Stromal cell of bone marrow (primary cell): ENCODE measurements at places on chromosomes 2 and 18.

GRCh38 chr2:49770919-49771318, 616.6 kb upstream of the FSHR start:
- DNase-seq = peak; percentile 3

DNA sequence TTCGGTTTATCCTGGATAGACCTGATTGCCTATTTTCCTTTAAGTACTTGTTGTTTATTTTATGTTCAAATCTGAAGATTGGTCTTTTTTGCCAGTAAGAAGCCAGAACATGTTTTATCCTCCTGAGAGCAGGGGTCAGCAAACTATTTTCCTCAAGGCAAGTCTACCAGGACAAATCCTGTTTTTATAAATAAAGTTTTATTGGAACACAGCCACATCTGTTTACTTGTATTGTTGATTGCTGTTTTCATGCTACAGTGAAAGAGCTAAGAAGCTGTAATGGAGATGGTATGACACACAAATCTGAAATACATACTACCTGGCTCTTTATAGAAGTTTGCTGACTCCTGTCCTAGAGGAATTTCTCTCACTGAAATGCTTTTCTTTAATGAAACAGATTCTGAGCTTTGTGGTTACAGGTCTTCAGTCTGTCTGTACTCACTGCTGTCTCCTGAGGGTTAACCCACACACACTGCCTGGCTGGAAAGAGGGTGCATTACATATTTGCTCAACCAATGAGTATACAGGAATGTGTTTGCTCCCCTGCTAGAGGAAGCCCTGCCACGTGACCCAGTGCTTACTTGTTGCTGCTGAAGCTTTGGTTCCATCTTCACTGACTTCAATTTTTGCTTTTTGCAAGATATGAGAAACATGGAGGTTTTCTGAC, 22.6 kb downstream of the MRPL44 start:
- DNase-seq = no peak

DNA sequence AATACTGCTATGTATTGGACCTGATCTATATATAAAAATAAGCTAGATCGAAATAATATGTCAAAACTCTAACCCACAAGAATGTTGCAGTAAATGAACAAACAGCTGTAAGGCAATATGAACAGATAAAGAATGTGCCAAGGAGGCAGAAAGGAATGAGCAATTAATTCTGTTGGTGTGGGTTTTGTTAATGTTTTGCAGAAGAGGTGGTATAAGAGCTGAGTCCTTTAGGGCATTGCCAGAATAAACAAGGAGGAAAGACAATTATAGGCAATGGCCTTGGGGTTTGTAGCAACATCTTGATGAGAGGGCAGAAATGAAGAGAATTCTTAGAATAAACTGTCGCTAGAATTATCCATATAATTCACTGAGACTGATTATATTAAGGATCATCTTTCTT, 240.9 kb upstream of the GULP1 start:
- DNase-seq = no peak

GRCh38 chr2:163732727-163733126, 3.1 kb downstream of the FIGN start:
- DNase-seq = no peak

DNA sequence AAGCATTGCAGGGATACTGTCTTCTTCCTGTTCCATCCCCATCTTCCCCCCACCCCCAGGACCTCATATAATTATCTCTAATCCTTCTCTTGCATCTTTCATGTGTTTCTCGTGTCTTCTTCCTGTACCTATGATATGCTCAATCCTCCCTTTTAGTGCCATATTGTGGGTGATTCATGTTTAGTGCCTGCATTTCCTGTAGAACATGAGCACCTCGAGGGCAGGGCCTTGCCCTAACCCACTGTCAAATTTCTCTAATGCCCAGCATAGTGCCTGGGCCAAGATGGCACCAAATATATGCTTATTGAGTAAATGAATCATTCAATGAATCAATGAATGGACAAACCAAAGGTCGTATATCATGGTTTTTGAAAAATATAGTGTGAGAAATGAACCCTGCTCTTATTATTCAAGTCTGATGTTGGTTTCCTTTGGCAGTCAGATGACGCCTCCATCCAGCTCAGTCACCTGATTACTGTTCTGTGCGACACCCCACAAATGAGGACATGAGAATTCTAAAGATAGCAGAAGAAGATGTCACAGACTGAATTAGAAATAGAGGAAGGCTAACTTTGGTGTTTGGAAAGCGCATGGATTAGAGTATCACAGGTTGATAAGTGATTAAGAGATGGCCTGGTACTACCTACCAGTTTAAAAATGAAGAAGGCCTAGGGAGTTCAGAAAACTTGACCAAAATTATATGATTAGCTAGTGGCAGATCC, 278.4 kb downstream of the PRKCE start:
- DNase-seq = no peak

DNA sequence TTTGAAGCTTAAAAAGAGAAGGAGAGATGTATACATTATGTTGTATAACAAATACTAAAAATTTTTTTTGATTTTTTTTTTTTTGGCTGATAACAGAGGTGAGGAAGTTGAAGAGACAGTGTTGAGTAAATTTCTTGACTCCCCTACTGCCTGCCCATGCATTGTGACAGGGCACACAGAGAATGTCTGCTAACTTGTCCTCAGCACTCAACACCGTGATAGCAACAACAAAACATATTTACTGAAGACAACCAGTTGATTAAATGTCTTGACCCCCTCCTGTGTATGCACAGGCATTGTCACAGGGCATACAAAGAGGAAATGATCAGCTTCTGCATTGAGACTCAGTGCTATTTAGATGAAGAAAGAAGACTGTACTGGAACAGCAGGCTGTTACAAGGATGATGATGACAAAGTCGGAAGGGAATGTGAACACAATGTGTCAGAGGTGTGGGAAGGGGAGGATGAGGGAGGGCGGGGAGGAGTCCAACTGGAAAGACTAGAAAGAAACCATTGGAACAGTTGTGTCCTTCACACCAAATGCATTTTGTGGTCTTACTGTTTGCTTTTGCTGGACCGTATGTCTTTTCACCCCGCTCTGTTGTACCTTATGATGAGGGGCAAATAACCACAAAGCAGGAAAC, 89.5 kb downstream of the CERS6 start:
- peak; percentile 70 for DNase-seq

DNA sequence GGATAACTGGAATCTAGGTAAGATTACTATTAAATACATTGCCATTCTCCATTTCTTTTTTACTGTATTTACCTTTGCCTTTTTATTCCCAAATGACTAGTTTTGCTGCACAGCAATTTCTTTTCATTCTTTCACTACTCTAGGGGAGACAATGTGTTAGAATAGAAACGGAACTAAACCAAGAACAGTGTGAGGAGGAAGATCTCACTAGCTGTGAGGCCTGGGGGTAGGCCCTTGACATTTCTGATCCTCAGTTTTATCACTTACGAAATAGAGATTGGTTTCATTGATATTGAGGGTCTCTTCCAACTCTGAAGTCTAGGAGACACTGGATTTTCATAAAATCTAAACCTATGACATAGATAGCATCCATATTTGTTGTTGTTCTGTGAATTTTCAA, 191.1 kb downstream of the IKZF2 start:
- DNase-seq = no peak
